Placental pericyte (primary cell): ENCODE measurements at places on chromosomes 12 and 14. TPM values are rescaled to one million over a fixed set of nuclear protein-coding genes. Genes with fewer than 3 reads are reported as not detected.

Gene IL22
- not detected in 2 replicates for total RNA-seq

Gene MAP3K9
- 0.14 and 0.88 TPM in 2 replicates for total RNA-seq

Gene C12orf50
- total RNA-seq, result not detected in 2 replicates

Gene ERP27
- total RNA-seq, result 0.29 TPM in 1 of 2 replicates, not detected in the other

Gene FGF6
- not detected in 2 replicates for total RNA-seq

Gene ACSM4
- total RNA-seq, result not detected in 2 replicates

Gene RERG
- total RNA-seq, result 0.72 and 0.88 TPM in 2 replicates

Gene HOXC6
- 4.2 and 4.8 TPM in 2 replicates for total RNA-seq

Gene TTC6
- 0.14 TPM in 1 of 2 replicates, not detected in the other for total RNA-seq

Gene SIX6
- total RNA-seq, result not detected in 2 replicates

Gene ADAMTS20
- not detected in 2 replicates for total RNA-seq

Gene C12orf60
- total RNA-seq, result 0.44 and 0.86 TPM in 2 replicates

Gene TRIM9
- total RNA-seq, result 0.14 TPM in 1 of 2 replicates, not detected in the other

Gene TAS2R7
- not detected in 2 replicates for total RNA-seq

Gene KCNJ8
- total RNA-seq, result 0.57 TPM in 1 of 2 replicates, not detected in the other

Gene DBX2
- not detected in 2 replicates for total RNA-seq

Gene DPPA3
- total RNA-seq, result not detected in 2 replicates

Gene OAS1
- total RNA-seq, result 3.5 and 4.7 TPM in 2 replicates

Gene TAC3
- total RNA-seq, result not detected in 2 replicates

Gene TMEM260
- 14.7 and 17.9 TPM in 2 replicates for total RNA-seq

Gene OSGEP
- total RNA-seq, result 31.3 and 60.0 TPM in 2 replicates

Gene OAS2
- 5.0 and 14.7 TPM in 2 replicates for total RNA-seq

Gene GPR84
- not detected in 2 replicates for total RNA-seq
